ENCODE measurements at places on chromosomes 2 and 18.
A peak's percentile ranks its signal among the peaks of the same experiment; 100 is the strongest.

- no peak for DNase-seq
Observed at GRCh38 chr2:241081643-241082340, 20.3 kb downstream of the MTERF4 start.

DNA sequence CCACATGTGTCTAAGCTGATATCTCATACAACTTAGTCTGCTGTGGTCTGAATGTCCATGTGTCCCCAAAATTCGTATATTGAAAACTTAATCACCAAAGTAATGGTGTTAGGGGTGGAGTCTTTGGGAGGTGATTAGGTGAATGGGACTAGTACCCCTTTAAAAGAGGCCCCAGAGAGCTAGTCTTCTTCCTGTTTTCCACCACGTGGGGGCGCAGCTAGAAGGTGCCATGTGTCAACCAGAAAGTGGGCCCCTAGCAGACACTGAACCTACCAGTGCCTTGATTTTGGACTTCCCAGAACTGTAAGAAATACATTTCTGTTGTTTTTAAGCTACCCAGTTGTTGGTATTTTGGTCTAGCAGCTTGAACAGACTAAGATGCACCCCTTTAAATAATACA, 86.6 kb downstream of the ASB1 start:
- no peak for DNase-seq

- no peak for DNase-seq
Observed at GRCh38 chr18:80233899-80234298, 13.4 kb downstream of the PARD6G start.

- DNase-seq: no peak
Observed at GRCh38 chr2:148541792-148542191, 102.8 kb upstream of the EPC2 start.

- DNase-seq: no peak
Observed at GRCh38 chr2:8382485-8382884, 299.4 kb upstream of the ID2 start.

DNA sequence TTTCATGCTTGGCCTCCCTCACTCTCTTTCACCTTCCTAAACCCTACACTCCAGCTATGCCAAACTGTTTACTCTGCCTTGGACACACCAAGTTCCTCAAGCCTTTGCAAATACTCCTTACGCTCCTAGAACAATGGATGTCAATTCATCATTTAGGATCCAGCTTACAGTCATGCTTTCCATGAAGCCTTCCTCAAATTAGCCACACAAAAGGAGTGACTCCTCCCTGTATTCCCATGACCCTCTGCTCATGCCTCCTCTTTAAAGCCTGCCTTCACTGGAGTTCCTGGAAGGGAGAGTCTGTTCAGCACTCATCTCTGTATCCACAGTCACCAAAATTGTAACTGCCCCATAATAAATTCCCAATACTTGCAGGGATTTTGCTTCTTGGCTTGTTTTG, 721 bp upstream of the EHD3 start:
- peak; percentile 1 for DNase-seq

GRCh38 chr18:76712511-76713140, 109.7 kb upstream of the ZNF236 start:
- DNase-seq: no peak

DNA sequence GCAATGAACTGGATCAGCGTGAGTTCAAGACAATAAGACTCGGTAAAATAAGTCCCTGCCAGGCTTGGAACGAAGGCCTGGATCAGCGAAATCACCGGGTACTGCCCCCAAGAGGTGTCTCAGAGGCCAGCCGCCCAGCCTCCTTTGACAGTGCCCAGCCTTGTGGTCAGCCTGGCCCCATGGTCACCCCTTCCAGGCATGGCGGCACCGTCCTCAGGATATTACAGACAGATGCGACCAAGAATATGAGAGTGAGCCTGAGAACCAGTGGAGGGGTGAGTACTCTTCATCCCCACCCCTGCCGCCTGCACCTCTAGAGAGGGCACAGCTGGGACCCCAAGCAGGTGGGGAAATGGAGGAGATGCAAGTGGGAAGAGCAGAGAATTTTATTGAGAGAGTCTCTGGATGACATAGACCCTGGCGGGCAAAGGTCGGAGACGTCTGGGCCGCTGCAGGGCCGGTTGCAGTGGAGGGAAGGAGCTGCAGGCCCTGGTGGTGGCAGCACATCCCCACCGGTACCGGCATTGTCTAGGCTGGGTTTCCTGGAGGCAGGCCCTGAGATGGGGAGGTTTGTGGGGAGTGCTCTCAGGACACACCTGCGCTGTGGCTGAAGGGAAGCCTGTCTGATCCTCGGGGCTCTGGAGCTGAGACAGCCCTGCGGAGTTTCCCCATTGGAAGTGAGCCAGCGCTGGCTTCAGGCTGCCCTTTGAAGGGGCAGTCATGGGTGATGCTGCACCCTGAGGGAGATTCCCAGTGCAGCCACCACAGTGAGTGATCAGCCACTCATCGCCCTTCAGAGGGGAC, 190.0 kb downstream of the SEPTIN10 start:
- DNase-seq: no peak

DNA sequence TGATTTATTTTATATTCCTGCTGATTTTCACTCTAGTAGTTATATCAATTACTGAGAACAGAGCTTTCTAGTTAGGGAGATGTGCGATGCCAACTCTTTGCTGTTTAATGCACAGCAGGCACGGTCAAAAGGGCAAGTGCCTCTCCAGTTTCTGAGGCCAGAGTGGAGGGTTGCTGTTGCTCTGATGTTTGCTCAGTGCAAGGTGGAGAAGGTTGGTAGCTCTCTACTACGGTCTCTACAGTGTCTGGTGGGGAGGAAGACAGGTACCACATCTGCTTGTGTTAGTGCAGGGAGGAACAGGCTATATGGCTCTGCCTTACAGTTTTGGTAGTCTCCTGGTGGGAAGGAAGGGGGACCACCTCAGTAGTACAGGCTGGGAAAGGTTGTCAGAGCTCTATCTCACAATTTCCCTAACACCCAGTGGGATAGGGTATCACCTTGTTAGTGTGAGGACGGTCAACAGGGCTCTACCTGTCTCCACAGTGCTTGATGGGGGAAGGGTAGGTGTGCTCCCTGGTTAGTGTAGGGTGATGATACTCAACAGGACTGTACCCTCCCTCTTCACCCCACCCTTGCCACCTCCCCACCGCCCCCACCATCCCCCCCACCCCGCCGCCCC, 85.9 kb downstream of the FANCL start:
- DNase-seq: no peak

- no peak for DNase-seq
Observed at GRCh38 chr2:200705305-200706041, 106.2 kb upstream of the BZW1 start.

- DNase-seq: no peak
Observed at GRCh38 chr2:174611006-174611405, 13.4 kb upstream of the WIPF1 start.

DNA sequence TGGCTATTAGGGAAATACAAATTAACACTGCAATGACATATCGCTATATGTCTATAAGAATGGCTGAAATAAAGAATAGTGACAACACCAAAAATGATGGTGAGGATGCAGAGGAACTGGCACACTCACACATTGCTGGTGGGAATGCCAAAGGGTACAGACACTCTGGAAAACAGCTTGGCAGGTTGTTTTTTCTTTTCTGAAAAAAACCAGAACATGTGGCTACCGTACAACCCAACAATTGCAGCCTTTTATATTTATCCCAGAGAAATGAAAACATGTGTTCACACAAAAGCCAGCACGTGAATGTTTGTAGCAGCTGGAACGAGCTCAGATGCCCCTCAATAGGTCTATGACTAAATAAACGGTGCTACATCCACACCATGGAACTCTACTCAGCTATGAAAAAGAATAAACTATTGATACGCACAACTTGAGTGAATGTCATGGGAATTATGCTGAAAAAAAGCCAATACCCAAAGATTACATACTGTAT, 45.9 kb downstream of the KCNE4 start:
- DNase-seq: no peak

GRCh38 chr18:48694295-48694694, 155.5 kb downstream of the CTIF start:
- no peak for DNase-seq

DNA sequence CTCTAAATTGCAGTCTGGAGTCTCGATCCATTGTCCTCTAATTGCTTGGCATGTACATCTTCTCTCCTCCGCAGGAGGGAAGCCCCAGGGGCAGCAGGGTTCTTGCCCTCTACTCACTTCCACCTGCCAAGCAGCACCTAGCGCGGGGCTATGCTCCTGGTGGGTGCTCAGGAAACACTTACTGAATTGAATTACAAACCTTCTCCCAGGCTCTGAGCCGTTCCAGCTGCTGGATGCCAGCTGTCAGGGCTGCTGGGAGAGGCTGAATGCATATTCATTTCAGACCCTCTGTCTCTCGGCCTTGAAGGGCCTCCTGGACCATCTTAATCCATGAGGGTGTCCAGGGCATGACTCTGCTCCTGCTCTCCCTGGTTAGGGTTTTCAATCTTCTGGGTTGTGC, 94.0 kb downstream of the CELF4 start:
- no peak for DNase-seq

DNA sequence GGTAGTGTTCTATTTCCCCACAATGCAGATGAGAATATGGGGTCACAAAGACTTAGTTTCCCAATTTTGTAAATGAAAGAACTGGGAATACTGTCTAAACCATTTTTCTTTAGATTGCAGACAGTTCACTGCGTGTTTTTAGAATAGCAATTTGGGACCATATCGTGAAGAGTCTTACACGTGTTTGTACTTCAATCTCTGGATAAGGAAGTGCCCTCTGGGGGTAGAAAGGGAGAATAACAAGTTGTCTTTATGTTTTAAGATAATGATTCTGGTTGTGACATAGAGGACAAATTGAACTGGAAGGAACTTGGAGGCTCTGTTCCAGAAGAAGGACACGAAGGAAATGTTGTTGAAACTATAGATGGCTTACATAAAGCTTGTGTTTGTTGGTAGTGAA, 457.7 kb downstream of the CBLN2 start:
- DNase-seq: no peak

DNA sequence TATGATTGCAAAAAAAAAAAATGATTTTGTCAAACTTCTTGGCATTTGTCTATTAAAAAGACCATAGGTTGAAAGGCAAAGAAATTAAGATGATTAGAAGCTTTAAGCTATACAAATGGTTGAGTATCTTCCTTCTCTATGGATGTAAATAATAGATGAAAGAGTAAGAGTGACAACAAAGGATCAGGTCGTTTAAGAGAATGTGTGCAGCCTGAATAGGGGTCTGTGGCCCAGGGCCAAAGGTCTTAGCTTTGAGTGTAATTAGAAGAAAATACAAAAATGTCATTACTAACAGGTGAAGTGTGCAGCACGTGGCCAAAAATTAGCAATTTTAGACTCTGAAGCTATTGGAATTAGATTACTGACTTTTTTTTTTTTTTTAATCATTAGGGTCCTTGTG, 122.4 kb downstream of the GREB1L start:
- no peak for DNase-seq

DNA sequence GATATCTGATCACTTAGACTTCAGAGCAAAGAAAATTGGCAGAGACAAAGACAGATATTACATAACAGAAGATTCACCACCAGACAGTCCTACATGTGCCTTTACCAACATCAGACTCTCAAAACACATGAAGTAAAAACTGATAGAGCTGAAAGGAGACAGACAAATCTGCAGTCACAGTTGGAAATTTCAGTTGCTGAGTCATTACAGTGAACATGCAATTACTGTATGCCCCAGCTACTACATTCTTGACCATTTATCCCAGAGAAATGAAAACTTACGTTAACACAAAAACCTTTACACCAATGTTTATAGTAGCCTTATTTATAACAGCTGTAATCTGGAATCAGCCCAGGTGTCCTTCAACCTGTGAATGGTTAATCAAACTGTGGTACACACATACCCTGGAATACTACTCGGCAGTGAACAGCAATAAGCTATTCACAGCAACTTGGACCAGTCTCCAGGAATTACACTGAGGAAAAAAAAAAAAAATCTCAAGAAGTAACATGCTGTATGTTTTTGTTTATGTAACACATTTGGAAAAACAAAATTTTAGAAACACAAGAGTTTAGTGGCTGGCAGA, 7.5 kb upstream of the SCLY start:
- DNase-seq: no peak

DNA sequence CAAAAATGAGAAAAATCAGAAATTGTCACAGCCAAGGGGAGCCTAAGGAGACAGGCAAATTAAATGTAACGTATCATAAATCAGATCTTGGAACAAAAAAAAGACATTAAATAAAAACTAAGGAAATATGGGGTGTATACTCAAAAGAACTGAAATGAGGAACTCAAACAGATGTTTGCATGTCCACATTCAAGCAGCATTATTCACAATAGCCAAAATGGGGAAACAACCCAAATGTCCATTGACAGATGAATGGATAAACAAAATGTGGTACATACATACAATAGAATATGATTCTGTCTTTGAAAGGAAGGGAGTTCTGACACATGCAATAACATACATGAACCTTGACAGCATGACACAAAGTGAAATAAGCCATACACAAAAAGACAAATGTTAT, 155.8 kb upstream of the KLF7 start:
- no peak for DNase-seq

GRCh38 chr2:191066197-191066918, 52.4 kb upstream of the STAT1 start:
- no peak for DNase-seq

Data from NCI-H1930 (cell line).